ENCODE measurements at places on chromosomes 4 and X. TPM values are rescaled to one million over a fixed set of nuclear protein-coding genes. Genes with fewer than 3 reads are reported as not detected.

RNF128 gene
- 4.2 TPM for total RNA-seq

- no peak for DNase-seq
Observed at GRCh38 chrX:70664726-70665125, 220.1 kb downstream of the DLG3 start.

- no peak for DNase-seq
Observed at GRCh38 chrX:141952603-141953002, 48.9 kb downstream of the MAGEC1 start.

DNA sequence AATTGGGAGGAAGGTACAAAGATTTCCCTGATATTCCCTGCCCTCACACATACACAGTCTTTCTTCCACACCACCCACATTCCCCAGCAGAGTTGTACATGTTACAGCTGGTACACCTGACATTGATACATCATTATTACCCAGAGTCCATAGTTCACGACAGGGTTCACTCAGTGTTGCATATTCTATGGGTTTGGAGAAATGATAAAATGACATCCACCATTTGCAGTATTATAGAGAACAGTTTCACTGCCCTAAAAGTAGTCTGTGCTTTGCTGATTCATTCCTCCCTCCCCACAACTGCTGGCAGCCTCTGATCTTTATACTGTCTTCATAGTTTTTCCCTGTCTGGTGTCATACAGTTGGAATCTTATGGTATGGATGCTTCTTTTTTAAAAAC lies 15.0 kb downstream of the AGA start:
- no peak for DNase-seq

LRP2BP gene
- 6.8 TPM for total RNA-seq

FRMD7 gene
- total RNA-seq, result not detected

DNA sequence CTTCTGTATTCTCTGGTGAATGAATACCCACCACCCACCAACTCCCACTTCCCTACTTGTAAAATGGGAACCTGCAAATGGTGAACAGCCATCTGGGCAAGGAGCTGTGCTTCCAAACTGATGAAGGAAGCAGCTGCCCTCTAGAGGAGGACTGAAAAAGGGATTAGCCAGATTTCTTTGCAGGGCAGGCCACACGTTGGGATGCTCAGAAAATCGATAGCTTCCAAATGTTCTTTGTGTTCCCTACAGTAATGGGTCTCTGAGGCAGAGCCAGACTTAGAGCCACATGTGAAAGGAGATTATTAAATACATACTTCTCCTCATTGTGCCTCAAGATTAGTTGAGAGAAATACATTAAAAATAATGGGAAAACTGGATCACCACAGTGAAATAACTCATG lies 39.3 kb upstream of the LPAR4 start:
- DNase-seq, result no peak

DNA sequence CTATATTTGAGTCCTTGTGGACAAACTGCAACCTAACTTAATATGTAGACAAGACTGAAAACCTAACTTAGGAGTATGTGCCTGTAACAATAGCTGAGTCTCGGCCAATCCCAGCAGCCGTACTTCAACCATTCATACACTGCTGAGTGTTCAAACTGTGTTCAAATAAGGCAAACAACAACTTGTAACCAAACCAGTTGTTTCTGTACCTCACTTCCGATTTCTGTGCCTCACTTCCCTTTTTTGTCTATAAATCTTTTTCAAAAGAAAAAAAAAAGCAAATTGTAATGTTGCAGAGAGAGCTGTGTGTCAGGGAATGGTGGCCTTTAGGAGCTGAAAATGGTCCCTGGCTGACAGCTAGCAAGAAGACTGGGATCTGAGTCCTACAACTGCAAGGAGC lies 46.0 kb downstream of the GEMIN8 start:
- no peak for DNase-seq

Measured in dorsolateral prefrontal cortex (tissue), 122 donors.